ENCODE measurements at places on chromosomes 13 and 19.

DNA sequence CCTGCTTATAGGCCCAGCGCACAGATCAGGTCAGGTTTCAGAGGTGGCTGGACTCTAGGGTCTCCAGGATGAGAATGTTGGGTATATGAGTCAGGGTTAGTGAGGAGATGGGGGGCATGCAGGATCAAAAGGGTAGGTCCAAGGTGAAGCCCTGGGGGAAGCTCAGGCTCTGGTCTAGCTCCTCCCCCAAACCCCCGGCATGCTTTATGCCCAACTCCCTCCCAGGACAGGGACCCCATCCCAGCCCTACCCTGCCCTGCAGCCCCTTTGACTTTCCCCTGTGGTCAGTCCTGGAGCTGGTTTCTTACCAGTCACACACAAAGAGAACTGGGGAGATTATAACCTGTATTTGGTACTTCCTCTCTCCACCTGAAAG lies 9.8 kb upstream of the CEACAM18 start:
- no peak for DNase-seq

DNA sequence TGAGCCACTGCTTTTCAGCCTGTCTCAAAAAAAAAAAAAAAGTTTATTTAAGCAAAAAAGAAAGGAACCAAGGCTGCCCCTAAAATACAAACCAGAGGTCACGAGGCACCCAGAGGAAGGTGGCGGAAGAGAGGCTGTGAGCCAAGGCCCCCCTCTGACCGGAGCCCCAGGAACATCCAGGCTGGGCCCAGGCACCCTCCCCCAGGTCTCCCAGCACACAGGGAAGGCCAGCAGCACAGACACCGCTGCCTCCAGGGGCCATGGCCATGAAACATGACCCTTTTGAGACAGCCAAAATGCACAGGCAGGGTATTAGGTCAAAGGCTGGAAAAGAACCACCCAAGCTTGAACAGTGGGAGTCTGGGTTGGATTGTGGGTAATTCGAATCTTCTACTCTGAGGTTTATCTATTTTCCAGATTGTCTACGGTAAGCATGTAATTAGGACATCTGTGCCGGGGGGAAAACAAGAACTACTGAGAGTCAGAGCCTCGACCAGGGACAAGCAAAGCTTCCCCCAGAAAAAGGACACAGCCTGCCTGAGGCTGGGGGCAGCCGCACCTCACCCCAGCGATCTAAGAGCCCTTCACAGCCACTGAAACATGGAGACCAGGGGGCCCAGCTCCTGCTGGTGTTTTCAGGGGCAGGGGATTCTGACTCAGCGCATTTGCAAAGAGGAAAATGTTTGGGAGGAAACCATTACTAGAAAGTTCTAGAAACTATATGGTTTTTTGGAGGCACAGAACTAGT lies 8.4 kb downstream of the PEX11G start:
- no peak for DNase-seq

- no peak for DNase-seq
Observed at GRCh38 chr13:56864451-56864850, 276.3 kb upstream of the PRR20A start.

DNA sequence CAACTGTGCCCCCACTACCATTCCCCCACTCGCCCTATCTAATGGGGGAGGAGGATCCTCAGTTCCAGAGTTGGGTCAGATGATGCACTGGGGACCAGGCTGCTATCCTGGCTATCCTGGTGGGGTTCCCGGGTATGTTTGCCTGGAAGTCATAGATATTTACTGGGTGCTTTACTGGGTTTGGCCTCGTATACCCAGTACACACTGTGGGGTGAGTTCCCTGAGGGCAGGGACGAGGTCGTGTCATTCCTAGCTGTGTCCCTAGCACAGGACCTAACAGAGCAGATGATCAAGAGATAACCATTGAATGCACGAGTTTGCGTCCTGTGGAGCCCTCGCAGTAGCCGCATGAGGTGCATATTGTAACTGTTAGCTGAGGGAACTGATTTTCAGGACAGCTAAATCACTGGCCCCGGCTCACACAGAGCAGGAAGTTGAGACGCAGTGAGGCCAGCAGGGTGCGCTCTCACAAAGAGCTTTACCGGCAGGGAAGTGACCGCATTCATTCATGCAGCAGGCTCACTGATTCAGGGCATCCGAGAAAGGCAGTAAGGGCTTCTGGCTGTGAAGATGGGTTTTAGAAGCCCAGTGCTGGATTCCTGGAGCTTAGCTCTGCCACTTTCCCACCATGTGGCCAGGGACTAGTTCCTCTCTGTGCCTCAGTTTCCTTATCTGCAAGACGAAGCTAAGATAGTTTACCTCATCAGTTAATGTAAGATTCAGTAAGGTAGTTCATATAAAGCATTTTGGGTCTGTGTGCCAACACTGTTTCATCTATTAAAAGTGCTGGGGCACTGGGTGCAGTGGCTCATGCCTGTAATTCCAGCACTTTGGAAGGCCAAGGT lies 6.0 kb downstream of the RUVBL2 start:
- DNase-seq = peak; percentile 73

DNA sequence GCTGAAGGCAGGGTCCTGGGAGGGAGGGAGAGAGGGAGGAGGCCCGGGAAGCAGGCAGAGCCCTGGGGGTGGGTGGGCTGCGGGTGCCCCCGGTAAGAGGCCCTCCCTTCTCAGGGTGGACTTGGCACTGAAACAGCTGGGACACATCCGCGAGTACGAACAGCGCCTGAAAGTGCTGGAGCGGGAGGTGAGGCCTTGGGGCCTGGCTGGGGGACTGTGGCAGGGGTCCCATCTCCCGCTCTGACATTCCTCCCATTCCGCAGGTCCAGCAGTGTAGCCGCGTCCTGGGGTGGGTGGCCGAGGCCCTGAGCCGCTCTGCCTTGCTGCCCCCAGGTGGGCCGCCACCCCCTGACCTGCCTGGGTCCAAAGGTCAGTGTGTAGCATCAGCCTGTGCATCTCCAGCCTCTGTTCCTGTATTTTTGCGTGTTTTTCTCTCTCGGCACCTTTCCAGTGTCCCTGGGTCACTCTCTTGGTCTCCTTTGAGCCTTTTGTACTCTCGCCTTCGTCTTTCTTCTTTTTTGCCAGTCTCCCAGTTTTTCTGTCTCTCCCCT lies 53.4 kb downstream of the TRPM4 start:
- no peak for DNase-seq

GRCh38 chr13:52127378-52127777 lies 1.5 kb downstream of the NEK5 start:
- no peak for DNase-seq

- no peak for DNase-seq
Observed at GRCh38 chr19:48630296-48631063, 6.7 kb downstream of the DBP start.

DNA sequence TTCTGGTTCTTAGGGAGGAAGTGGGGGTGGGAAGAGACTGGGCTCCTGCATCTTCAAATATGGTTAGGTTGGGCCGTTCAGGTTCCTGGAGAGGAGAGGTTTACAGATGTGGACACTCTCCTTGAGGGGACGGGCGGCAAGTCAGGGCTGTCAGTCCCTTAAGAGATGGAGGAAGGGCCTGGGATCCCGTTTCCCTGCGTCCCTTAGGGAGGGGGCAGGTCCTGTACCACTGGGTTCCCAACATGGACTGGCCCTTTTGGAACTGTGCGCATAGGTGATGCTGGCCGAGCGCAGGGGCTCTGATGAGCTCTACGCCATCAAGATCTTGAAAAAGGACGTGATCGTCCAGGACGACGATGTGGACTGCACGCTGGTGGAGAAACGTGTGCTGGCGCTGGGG lies 10.9 kb upstream of the CACNG7 start:
- DNase-seq = no peak

- no peak for DNase-seq
Observed at GRCh38 chr19:57978586-57979289, 4.4 kb upstream of the C19orf18 start.

DNA sequence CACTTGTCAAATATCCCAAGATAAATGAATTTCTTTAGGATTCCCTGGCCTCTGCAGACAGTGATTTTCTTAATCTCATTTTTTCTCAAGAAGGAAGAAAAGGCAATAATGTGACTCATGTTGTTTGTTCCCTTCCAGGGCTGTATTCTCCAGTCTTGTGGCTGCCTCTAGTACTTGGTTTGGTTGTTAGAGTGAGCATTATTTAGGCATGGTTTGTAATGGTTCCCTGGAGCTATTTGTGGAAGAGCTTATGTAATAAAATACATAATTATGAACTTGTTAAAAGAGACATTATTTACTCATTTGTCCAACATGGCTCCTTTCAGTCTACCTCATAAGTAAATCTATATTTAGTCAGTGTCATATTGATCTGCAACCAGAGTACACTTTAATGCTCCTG lies 270.4 kb downstream of the DCT start:
- no peak for DNase-seq

DNA sequence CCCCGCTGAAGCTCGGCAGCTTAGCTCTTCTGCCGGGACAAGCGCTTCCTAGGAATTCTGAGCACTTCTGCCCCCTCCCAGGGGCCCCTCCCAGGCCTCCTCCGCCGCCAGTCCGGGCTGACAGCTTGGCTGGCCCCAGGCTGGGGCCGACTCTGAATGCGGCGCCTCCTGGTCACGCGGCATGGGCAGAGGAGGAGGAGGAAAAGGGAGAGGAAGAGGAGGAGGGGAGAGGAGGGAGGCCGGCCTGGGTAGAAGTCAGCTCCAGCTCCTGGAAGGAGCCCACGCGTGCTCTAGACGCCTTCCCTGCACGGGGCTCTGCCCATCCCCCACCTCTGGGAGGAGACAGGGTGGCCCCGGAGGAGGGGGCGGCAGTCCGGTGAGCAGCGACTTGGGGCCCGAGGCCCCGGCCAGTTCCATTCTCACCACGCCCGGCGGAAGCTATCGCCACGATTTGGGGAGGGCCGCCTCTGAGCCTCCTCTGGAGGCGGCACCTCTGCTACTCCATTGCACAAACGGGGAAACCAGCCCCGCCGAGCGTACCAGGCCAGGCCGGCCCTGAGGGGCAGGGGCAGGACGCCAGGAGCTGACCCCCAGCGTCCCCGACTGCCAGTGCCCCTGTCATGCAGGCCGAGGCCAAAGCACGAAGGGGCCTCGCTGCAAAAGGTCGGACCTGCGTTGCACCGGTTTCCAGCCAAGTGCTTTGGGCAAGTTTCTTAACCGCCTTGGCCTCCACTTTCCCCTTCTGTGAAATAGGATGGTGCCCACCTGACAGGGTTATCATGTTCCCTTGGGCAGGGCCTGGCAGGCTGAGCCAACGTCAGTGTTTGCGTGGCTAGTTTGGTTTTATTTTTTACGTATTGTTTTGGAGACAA lies 31.6 kb downstream of the CCNE1 start:
- DNase-seq = no peak

DNA sequence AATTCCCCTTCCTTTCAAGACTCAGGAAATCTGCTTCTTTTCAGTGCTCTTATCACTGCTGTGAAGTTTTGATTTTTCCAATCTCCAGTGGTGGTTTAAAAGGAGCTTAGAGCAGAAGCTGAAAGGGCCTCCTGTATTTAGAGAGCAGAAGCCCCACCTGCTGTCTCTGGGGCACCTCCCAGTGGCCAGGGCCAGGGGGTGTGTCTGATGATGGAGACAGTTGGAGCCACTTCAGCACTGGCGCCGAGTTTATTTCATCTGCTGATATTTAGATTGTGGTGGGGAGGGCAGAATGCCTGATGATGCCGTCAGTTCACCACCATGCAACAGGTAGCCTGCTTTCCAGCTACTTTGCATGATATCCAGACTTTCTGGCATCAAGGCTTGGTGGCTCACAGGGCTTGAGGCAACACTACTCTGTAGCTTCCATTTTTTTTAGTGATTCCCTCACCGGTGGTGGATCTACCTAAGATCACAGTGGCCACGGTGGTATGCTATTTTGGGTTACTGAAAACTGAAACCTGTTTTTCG lies 371.9 kb downstream of the KCNRG start:
- peak; percentile 87 for DNase-seq

GRCh38 chr19:7268705-7269098 lies 25.5 kb downstream of the INSR start:
- no peak for DNase-seq

DNA sequence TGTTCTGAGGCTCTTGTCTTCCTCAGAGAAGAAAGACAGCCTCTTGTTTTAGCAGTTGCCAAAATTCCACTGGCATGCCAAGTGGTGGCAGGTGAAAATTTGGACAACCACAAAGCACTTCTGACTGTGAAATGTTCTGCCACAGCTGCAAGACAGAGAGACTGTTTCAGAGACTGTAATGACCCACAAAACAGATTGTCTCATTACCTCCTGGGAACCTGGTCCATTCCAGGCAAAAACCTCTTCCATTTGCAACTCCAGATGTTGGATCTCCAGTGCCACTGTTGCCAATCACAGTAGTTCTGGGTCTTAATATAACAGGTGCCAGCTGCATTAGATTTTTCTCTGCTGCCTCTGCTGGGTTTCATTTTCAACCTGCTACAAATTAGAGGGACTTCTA lies 911.5 kb downstream of the UQCRFS1 start:
- no peak for DNase-seq

DNA sequence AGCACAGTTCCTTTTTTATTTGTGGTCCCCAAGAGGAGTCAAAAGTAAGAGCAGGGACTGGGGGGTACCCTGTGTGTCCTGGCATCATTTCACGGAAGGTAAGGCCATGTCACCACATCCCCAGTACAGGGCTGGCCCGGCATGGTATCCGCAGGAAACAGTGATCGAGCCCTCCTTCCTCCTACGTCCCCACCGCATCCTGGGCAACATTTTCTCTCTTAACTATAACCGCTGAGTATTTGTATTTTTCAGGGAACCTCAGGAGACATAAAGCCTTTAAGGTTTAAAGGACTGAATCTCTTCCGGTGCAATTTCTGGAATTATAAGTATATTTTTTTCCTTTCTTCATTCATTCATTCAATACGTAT lies 13.6 kb upstream of the LATS2 start:
- DNase-seq = no peak

GRCh38 chr13:48403151-48403631 lies 9.7 kb downstream of the LPAR6 start:
- no peak for DNase-seq

GRCh38 chr19:4042731-4043082 lies 24.0 kb downstream of the ZBTB7A start:
- DNase-seq = no peak

- no peak for DNase-seq
Observed at GRCh38 chr19:1516395-1516753, 3.6 kb upstream of the ADAMTSL5 start.

DNA sequence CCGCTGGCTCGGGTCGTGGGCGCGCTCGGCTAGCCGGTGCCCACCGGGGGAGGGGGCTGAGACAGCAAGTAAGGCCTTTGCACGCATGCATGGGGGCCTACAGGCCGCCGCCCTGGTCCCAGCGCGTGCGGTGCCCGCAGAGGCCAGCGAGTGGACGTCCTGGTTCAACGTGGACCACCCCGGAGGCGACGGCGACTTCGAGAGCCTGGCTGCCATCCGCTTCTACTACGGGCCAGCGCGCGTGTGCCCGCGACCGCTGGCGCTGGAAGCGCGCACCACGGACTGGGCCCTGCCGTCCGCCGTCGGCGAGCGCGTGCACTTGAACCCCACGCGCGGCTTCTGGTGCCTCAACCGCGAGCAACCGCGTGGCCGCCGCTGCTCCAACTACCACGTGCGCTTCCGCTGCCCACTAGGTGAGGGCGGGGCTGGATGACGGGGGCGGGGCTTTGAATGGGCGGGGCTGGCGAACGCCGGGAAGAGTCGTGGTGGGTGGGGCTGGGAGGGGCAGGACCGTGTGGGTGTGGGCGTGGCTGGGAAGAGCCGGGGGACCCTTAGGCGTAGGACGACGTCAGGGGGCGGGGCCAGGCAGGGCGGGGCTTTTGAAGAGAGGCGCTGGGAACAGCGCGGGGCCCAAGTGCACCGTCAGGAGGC lies 2.1 kb downstream of the CILP2 start:
- no peak for DNase-seq

- DNase-seq = no peak
Observed at GRCh38 chr13:33169273-33169980, 116.1 kb downstream of the STARD13 start.
